ENCODE measurements at places on chromosomes 1 and 21.

DNA sequence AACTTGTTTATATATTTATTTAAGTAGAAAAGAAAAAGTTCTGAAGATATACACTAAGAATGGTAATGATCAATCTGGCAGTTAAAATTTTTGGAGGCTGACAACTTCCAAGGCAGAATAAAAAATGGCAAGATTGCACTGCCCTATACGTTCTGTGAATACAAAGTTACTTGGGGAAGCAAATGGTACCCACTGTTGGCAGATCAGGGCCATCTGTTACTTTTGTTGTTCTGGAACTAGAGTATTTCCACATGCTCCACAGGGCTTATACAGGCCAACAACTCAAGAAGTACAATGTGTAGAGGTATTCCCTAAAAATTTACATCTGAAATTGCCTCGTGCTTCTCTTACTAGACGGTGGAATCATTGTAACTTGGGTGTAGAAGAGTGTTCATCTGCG lies 53.2 kb downstream of the AHCTF1 start:
- no peak for DNase-seq

DNA sequence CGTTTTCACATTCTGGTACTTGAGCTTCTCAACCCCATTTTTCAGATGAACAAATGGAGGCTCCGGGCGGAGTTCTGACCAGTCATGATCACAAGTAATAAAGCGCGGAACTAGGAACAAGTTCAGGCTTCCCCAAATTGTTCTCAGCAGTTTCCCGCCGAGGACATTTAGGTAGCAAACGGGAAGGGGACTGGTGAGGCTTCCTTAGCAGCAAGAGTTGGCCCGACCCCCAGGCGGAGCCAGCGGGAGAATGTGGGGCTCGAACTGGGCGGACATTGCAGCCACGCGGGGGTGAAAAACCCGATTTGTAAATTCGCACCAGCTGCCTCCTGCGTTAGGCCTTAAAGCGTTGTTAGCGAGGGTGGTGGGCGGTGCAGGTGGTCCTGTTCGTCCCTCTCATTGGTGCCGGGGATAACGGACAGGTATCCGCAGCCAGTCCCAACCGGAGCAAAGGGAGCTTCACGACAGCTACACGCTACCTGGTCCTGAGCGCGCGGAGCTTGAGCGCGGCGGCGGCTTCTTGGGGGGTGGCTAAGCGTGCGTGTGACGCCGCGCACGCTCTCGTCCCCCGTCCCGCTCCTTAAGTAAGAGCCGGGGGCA lies 15.3 kb downstream of the SEMA6C start:
- DNase-seq: no peak

DNA sequence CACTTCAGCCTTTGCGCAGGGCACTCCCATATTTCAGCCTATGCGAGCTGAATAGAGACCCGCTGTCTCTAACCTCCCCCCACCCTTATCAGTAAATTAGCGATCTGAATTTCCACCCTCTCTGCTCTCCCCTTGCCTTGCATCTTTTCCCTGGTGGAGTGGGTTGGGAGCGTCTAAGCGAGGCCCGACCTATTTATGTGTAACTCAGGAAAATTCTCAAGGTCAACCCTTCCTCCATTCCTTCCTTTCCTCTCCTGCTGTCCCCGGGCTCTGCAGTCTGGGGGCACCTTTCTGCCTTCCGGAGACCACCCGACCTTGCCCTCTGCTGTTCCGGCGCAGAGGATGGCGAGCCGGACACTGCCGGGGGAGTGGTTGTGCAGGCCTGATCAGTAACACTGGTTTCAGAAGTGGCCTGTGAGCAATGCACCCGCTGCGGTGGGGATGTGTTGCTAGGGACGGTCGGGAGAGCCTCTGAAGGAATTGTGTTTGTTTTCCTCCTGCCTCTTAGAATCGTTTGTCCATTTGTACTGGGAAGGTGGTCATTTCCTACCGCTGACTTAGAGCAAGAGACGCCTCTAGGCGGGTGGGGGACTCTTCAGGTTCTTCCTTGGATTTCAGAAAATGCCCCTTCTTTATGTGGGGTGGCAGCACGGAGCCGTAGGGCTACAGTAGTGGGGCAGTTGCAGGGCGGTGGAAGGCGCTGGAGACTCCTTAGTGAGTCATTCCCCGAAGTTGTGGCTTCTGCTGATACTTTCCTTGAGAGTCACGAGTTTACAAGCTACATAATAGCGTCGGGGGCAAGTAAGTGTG lies 513 bp downstream of the MGST3 start:
- peak; percentile 64 for DNase-seq

GRCh38 chr1:239185245-239185619 lies 201.1 kb upstream of the CHRM3 start:
- DNase-seq: peak; percentile 1

DNA sequence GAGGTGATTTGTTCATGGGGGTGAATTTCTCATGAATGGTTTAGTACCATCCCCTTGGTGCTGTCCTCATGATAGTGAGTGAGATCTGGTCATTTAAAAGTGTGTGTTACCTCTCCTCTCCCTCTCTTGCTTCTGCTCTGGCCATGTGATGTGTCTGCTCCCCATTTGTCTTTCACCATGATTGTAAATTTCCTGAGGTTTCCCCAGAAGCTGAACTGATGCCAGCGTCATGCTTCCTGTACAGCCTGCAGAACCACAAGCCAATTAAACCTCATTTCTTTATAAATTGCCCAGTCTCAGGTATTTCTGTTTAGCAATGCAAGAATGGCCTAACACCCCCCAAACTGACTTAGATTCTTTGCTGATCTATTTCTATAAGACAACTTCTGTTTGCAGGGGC lies 249.4 kb upstream of the B3GALT2 start:
- no peak for DNase-seq

DNA sequence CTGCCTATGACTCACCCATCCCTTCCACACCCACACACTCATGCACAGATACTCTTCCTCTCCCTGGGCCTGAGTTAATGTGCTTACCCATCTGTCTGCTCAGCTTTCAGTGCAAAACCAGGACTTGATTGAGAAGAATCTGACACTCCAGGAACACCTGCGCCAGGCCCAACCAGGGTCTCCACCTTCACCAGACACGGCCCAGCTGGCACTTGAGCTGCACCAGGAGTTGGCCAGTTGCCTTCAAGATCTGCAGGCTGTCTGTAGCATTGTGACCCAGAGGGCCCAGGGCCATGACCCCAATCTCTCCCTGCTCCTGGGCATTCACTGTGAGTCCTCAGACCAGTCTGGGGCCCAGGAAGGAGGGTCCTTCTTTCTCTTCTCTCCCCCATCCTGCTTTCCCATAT lies 3.5 kb upstream of the SH3BGRL3 start:
- DNase-seq: no peak
